NCI-H510A treated with DMSO at 0.1 percent for 48 hours (cell line): ENCODE measurements at places on chromosomes 3 and 15.

GRCh38 chr3:197889204-197889930 is 60.6 kb upstream of the RPL35A start:
- DNase-seq, result no peak

DNA sequence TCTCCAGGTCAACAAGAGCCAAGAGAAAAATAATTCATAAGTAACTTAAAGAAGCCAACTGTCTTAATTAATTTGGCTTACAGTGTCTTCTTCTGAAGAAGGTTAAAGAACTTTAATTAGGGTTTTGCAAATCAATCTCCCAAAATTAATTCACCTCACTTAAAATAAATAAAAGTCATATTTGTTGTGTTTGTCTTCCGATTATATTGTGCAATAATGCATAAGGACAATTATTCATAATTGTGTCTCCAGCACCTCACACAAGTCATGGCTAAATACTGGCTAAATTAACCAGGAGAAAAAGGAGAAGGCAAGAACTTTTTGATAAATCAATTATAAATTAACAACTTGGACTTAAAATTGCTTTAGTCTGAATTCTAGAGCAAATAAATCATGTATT is 899.0 kb upstream of the NR2F2 start:
- DNase-seq, result no peak

- DNase-seq, result no peak
Observed at GRCh38 chr3:154956815-154957214, 123.3 kb upstream of the MME start.

GRCh38 chr3:70849911-70850699 is 537.7 kb upstream of the MDFIC2 start:
- peak; percentile 1 for DNase-seq

GRCh38 chr3:179558742-179559364 is 3.9 kb upstream of the ACTL6A start:
- peak; percentile 47 for DNase-seq

- no peak for DNase-seq
Observed at GRCh38 chr3:52064561-52064960, 8.2 kb upstream of the DUSP7 start.

DNA sequence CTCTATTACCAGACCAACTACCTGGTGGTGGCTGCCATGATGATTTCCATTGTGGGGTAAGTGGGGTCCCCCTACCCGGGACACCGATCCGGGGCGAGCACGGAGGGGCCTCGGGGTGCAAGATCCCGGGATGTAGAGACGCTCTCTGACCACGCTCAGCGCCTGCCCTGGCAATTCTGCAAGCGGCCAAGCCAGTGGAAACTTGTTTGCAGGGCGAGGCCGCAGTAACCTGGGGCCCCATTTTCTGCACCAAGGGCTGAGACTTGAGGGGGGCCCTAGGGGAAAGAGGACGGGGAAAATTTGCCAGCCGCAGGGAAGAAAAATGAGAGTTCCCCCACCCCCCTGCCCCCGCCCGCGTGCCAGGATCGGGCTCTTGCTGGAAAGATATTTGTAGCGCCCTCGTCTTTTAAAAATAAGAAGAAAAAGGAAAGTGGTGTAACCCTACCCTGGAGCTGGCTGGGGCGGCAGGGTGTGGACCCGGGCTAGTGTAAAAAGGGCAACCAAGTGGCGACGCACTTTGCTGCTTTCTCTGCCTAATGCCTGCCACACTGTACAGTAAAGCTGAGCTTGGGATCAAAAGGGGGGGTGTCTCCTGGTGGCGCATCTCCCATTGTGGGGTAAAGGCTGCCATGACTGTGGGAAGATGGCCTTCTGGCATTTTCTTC is 563 bp downstream of the ARL6IP5 start:
- DNase-seq, result no peak

DNA sequence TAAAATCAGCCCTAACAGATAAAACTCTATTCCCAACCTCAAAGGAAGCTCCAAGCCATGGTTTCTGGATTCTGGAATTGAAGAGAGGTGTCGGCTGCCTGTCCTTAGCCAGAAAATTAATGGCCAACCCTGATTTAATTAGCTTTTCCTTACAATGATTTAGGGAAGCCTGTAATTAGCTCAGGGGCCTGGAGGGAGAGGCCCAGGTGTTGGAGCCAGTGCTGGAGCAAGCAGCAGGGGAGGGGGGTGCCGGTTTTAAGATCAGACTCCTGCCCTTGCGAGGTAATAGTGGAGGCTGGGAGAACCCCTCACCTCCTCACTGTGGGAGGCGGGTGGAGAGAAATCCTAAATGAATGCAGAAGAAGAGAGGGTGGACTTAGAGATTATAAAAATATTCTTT is 14.7 kb upstream of the ATP2B2 start:
- no peak for DNase-seq

GRCh38 chr15:64636556-64636955 is 138.8 kb downstream of the RBPMS2 start:
- no peak for DNase-seq

DNA sequence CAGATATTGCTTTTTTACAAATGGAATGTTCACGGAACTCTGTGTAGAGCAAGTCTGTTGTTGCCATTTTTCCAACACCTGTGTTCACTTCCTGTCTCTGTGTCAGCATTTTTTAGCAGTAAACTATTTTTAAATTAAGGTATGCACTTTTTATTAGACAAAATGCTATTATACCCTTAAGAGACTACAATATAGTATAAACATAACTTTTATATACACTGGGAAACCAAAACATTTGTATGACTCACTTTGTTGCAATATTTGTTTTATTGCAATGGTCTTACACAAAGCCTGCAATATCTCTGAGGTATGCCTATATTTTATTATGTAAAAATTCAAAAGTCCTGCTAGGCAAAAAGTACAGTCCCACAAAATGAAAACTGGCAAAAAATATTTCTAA is 39.8 kb upstream of the FGF7 start:
- DNase-seq, result no peak

GRCh38 chr3:25153136-25153535 is 274.9 kb upstream of the RARB start:
- DNase-seq, result no peak

DNA sequence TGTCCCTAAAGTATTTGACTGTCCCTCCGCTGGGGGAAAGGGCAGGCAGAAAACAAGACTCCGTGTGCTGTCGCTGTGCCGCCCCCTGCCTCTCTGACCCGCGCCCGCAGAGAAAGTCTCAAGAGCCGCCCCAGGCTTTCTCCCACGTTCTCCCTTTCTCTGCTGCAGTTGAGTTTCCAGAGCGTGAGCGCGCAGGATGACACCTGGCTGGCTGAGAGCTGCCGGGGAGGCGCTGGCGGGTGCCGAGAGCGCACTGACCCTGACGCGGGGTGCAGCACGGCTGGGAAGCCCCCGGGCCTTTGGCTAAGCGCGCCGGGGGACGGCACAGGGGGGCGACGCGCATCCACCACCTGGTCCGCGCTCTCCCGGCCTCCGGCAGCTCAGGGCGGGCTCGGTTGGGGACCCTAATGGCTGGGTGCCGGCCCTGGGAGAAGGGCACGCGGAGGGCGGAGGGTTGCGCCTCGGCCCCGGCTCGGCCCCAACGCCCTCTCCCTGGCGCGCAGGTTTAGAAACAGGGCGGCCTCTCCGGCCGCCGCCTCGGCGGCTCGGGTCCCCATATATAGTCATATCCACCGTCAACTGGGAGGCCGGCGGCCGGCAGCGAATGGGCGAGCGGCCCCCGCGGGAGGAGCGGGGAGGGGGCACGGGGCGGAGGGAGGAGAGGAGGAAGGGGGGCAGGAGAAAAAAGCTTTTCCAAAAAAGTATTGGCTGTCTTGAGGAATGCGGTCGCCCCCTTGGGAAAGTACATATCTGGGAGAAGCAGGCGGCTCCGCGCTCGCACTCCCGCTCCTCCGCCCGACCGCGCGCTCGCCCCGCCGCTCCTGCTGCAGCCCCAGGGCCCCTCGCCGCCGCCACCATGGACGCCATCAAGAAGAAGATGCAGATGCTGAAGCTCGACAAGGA is at the start of gene TPM1:
Gene TPM1, plus strand, starts transcription at position 774 of the 903 bp plus-strand sequence. Its CDS starts 83 bp downstream, at position 857.
- DNase-seq, result peak; percentile 11

- DNase-seq, result peak; percentile 26
Observed at GRCh38 chr15:44712346-44713005, 1.2 kb downstream of the B2M start.
